ENCODE measurements at places on chromosomes 2 and 18.

DNA sequence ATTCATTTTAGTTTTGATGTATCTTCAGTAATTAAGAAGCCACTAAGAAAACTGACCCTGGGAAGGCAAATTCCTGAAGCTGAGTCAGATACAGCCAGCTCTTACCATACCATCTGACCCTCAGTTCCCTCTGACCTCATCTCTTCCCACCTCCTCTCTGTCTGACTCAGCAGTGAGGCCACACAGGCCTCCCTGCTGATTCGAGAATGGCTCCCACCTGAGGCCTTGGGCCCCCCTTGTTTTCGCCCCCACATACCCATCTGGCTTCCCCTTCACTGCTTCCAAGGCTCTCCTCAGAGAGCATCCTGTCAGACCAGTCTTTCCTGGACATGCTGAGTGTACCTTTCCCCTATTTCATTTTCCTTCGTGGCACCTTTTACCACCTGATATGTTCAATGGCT is 71.0 kb upstream of the CYP1B1 start:
- no peak for DNase-seq

DNA sequence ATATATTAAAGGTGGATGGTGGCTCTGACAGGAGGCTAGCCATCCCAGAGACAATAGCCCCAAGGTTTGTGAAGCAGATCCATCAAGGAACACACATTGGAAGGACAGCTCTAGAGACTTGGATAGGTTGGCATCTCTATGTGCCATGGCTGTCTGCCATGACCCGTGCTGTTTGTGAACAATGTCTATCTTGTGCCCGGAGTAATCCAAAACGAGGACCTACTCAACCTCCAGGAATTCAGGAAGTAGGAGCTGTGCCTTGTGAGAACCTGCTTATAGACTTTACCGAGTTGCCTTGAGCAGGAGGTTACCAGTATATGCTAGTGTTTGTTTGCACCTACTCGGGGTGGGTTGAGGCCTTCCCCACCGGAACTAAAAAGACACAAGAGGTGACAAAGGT is 43.1 kb upstream of the SELENOI start:
- DNase-seq = no peak

- DNase-seq = no peak
Measured at GRCh38 chr2:111022633-111023032, 98.1 kb upstream of the BCL2L11 start.

GRCh38 chr18:3886575-3887322 is 436.8 kb downstream of the TGIF1 start:
- DNase-seq = no peak

- no peak for DNase-seq
Measured at GRCh38 chr2:28047681-28048080, 157.2 kb downstream of the BABAM2 start.

- DNase-seq = no peak
Measured at GRCh38 chr2:179702912-179703311, 158.5 kb downstream of the ZNF385B start.

DNA sequence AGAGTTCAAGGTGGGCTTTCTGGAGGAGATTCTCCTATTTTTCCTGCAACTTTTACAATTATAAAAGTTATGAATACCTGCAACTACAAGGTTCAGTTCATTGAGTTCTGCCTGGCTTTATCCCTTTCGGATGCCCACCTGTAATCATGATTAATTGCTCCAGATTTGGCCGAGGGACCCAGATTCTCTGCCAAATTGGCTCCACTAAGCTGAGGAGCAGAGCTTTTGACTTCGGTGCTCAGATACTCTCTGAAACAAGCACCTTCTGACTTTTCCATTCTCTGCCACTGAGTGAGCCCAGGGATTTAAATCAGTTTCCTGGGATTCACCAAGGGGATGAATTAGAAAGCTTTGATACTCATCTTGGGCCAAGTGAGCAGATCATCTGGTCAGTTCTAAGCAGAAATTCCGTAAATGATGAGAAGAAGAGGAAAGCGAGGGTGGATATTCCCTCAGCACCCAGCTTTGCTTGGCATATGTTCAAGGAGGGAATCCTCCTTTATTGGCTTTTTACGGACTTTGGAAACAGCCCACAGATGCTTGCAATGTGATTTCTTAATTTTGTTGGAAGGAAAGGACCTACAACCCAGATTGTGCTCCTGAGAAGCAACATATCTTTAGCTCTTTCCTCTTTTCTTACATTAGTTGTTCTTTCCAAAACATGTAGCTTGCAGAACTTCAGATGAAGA is 179.2 kb downstream of the SETBP1 start:
- DNase-seq = no peak

DNA sequence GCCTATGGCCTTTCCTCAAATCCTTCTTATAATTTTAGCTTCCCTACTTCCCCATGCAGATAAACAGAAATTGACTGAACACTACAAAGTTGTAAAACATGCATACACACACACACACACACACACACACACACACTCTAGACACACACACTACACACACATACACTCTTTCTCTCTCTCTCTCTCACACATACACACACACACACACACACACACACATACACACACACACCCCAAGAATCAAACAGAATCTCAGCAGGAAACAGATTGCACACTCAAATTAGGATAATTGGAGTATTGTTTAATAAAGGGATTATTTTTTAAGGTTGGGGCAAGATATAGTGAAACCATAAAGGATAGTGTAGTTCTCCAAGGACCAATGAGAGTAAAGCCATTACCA is 152.2 kb upstream of the SP5 start:
- DNase-seq = no peak

DNA sequence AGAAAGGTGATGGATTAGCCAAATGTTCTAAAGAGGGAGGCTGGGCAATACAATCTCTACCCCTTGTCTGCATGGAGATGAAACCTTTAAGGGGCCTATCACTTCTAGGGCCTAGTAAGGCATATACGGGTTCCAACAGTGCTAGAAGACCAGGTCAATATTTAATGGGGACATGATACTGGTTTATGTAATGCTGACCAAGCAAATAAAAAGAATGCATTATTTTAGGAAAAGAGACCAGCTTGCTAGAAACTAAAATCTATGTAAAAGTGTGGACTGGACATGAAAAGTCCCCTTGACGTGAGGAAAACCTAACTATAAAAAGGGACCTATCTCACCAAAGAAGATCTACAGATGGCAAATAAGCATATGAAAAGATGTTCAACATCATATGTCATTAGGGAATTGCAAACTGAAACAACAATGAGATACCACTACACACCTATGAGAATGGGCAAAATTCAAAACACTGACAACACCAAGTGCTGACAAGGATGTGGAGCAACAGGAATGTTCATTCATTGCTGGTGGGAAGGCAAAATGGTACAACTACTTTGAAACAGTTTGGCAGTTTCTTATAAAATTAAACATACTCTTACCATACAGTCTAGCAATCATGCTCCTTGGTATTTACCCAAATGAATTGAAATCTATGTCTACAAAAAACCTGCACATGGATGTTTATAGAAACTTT is 45.9 kb upstream of the TLK1 start:
- DNase-seq = no peak

DNA sequence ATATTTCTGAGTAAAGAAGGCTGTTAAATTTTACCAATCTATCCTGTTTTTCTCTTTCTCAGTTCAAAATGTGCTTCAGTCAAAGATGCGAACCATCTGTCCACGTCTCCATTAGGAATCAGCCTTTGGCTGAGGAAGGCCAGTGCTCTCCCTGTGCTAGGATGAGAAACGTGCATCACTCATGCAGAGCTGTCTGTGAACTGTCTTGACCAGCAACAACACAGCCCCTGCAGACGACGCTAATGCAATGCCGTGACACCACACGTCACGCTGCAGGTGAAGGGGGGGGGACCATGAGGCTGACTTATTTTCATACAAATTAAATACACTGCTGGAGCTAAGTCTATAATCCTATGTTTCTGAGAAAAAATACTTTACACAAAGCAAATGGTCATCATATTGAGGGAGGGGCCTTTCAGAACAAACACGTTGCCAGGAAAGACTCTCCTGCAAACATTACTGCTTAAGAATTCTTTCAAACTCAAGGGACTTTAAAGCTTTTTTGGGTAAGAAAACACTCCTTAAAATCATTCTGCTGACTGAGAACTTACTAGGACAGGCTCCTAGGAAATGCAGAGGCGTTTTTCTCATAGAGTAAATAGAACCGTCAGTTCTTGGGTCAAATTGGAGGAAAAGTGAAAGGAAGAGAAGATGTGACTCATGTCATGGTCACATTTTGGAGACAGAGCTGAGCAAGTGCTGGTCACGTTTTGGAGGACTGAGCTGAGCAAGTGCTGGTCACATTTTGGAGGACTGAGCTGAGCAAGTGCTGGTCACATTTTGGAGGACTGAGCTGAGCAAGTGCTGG is 97.0 kb downstream of the MBP start:
- DNase-seq = no peak

GRCh38 chr2:164975891-164976290 is 20.6 kb upstream of the SLC38A11 start:
- DNase-seq = no peak

GRCh38 chr18:54260396-54261072 is 8.8 kb upstream of the POLI start:
- DNase-seq = no peak

DNA sequence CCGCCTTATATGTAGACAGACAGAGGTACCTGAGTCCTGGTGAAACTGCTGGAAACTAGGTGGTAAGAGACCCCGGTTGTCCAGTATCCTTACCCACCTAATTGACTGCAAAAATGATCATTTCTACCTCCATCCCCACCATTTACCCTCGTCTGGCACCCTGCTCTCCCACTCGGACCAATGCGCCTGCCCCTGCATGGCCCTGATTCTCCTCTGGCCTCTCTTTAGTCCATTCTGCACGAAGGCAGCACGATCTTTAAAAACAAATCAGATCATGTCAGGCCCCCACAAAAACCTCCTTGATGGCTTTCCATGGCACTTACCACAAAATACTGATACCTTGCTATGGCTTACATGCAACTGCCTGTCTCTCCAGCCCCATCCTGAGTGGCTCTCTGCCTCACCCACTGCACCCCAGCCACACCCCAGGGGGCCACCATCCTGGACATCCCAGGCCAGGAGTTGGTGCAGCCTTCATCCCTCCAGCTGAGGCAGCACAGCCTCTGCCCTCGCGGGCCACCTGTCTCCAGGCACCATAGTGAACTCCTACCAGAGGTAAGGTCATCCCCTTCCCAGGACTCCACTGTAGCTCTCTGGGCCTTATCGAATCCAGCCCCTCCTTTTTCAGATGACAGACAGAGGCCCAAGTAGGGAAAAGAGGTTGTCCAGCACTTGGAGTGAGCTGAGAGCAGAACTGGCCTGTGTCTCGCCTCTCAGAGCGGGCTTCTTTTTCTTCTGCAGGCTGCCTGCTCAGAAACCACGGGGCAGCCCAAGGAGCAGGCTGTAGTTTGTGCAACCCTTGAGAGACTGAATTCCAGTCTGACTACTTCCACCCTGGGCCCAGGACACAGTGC is 12.3 kb upstream of the CIB4 start:
- no peak for DNase-seq

DNA sequence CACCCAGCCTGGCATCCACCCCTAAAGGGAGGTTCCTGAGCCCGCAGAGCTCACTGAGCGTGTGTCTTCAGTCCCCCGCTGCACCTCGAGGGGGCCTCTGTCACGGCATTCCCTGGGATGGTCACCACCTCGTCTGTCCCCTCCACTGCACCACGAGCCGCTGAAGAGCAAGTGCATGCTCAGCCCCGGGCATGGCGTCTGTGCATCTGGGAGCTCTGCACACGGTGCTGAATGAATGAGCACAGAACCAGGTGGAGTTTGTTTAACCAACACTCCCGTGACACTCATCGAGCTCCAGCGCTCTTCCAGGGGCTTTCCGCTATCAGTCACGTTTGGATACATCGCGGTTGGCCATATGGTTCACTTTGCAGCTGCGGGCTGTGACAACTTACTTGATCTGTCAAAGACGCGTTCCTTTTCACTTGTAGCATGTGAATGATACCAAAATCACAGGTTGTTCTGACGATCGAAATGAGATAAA is 9.2 kb downstream of the ALLC start:
- no peak for DNase-seq

DNA sequence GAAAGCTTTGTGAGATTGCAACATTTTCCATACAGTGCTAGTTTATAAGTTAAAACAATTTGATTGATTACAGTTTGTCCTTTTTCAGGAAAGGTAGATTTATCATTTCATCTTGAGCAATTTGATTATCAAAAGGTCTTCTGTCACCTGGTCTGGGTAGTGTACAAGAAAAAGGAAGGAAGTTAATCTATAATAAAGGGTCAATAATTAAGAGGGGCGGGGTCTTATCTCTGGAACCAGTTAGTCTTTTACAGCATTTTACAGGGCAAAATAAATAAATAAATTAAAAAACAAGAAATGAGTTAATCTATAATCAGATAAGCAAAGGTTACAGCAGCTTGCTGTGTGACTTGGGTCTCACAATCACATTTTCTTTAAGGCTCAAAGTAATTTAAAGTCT is 277.8 kb upstream of the GYPC start:
- DNase-seq = no peak

DNA sequence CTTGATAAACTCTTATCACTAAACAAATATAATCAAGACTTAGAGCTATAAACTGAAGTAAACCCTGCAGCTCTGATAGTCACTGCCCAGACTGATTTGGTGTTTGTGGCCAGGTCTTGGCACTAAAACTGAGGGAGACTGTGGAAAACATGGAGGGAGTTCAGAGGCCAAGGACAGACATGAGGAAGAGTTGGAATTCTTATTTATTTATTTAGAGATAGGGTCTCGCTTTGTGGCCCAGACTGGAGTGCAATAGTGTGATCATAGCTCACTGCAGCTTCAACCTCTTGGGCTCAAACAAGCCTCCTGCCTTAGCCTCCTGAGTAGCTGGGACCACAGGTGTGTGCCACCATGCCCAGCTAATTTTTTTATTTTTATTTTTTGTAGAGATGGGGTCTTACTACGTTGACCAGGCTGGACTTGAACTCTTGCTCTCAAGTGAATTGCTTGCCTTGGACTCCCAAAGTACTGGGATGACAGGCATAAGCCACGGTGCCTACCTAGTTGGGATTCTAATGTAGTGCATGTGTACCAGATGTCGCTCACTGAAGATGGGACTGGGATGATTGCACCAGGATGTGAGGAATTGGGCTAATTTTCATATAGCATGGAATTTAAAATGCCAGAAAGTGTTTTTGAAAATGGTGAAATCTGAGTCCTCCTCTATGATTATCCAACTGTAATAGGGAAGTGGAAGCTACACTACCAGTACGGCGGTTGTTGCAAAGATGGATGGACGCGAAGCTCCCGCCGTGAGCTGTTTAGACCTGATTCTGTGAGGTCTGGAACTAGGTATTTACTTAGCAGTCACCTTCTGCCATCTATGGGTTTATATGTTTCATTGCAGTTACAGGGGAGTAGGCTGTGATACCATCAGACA is 52.7 kb upstream of the CTLA4 start:
- peak; percentile 80 for DNase-seq

DNA sequence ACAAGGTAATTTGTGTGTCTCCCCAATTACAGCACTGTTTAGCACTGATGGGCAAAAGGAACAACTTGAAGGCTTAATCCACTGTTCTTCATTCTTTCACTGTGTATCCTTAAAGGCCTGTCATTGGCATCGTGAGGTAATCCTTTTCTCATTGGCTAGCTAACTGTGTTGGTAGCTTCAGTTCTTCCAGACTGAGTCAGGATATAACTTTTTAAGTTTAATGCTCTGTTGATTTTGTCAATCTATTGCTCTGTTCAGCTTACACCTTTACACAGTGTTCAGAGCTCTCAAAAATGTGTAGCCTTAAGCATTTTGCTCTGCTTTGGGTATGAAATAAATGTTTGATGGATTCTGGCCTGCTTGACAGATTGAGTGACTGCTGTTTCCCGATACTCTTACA is 148.2 kb downstream of the KIAA1328 start:
- no peak for DNase-seq

Measured in CD4-positive, alpha-beta T cell treated with Interleukin-10 for 1 hour (primary cell).